K562 (cell line): ENCODE measurements at places on chromosomes 16 and 17.

GRCh38 chr17:2030779-2031163 lies 818 bp downstream of the DPH1 start:
- DNase-seq = no peak

DNA sequence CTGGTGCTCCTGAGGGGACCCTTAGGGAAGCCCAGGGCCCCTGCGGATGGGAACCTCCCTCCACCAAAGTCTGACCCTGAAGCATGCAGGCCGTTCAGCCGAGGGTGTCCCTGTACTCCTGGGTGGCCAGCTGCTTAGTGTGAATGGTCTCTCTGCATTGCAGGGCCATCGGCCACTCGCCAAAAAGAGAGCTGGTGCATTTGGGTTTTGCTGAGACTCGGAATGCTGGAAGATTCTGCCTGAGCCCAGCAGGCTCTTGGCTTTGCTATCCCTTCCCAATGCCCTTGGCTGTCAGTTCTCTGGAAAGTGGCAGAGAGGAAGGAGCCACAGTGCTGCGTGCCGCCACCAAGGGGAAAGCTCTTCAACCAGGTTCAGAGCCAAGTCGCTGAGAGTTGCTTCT lies 2.8 kb downstream of the MEOX1 start:
- DNase-seq = no peak

GRCh38 chr17:36665417-36665816 lies 64.0 kb downstream of the MRM1 start:
- no peak for DNase-seq

DNA sequence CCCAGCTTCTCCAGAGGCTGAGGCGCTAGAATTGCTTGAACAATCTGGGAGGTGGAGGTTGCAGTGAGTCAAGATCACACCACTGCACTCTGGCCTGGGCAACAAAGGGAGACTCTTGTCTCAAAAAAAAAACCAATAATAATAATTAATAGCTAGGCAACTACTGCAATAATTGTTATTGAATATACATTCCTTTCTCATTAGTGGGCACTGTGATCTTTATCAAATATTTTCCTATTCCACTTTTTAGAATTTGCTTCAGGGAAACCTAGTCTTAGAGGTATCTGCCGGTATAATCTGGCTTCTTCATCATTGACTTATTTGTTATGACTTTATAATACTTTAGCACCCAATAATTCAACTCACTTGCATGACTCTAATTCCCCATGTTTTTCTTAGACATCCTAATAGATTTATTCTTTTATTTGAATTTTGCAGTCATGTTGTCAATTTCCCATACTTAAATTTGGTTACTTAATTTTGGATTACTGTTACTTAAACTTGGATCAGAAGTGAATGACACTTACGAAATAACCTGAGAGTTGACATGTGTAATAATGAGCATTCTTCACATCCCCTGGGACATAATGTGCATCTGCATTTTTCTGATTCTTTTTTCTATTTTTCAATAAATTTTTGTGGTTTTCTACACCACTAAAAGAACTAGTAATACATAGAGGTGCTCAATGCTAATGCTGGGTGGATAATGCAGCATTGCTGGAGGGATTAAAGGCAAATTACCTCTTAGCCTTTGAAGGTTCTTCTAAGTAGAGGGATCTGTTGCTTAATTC lies 25.0 kb upstream of the KCNJ16 start:
- DNase-seq = no peak

DNA sequence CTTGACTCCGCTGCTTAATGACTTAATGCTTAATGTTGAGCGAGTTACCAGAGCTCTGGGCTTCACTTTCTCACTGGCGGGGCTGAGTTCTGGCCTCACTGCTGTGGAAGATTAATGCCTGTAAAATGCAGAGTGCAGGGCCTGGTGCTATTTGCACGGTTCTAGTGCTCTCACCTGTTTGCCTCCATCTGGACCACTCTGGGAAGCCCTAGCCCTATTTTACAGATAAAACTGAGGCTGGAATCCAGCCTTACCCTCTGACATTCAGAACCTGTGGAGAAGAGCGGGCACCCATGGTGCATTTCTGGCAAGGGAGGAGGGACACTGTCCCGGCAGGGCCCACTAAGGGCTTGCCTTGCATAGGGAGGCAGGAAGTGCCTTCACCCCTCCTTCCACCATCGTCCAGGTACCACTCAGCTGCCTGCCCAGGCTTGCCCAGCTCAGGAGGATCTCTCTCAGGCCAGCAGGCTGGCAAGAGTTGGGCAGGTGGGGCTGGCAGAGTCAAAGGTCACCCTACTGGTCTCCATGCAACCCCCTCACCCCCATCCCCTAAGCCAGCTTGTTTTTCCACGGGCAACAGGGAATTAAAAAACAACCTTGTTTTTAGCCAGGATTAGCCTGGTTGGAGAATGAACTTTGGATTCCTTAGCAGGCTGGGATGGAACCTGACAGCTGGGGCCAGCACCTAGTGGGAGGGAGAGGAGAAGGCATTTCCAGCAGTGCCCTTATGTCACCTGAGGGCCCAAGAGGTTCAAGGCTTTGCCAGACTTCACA lies 4.1 kb upstream of the UBALD1 start:
- DNase-seq = no peak

- DNase-seq = no peak
Measured at GRCh38 chr16:23537390-23537789, 19.8 kb downstream of the EARS2 start.

GRCh38 chr17:61403801-61404662 lies 4.4 kb downstream of the TBX2 start:
- DNase-seq = no peak

DNA sequence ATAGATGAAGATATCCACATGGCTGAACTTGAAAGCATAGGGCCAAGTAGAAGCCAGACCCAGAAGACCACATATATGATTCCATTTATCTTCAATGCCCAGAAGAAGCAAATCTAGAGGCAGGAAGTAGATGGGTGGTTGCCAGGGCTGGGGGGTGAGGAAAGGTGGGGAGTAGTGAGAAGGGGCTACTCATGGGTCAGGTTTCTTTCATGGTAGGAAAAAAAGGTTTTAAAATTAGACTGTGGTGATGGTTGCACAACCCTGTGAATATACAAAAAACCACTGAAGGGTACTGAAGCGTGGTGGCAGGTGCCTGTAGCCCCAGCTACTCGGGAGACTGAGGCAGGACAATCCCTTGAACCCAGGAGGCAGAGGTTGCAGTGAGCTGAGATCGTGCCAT lies 5.4 kb downstream of the CD2BP2 start:
- no peak for DNase-seq

- no peak for DNase-seq
Measured at GRCh38 chr16:84262939-84263338, 23.1 kb upstream of the KCNG4 start.

- DNase-seq = no peak
Measured at GRCh38 chr17:58521680-58522079, 7.2 kb upstream of the MTMR4 start.

- DNase-seq = peak; percentile 43
Measured at GRCh38 chr17:75587675-75588595, at the start of gene MYO15B. TSS of gene MYO15B (plus strand) at chr17:75587800. CDS start at chr17:75588058, 258 bp downstream.

GRCh38 chr16:68402748-68403040 lies 45.6 kb downstream of the SMPD3 start:
- DNase-seq = no peak

DNA sequence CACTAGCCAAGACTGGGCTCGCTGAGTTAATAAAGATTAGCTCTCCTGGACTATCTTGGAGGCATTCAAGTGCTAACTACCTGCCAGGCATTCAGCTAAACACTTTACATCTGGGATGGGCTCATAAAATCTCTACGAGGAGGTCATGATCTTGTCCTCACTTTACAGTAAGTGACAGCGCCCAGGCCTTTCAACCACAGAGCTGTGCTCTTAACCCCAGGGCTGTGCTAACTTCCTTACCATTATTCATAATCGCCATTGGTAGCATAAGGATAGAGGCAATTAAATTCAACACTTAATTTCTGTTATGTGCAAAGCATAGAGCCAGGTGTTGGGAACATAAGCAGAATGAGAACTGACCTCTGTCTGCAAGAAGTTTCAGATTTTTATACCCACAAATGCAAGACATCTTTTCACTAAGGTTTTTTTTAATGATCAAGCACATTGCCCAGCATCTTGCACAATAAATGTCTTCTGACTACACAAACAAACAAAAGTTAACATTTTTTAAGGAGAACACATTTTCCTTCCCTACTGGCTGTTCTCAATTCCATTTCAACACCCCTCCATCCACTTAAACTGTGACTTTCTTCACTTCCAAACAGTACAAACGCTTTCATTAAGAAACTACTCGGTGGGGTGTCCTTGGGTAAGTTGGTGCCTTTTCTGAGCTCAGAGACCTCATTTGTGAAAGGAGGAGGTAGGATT lies 172.3 kb downstream of the C16orf78 start:
- no peak for DNase-seq

- no peak for DNase-seq
Measured at GRCh38 chr16:88778271-88778525, 6.8 kb downstream of the PIEZO1 start.

DNA sequence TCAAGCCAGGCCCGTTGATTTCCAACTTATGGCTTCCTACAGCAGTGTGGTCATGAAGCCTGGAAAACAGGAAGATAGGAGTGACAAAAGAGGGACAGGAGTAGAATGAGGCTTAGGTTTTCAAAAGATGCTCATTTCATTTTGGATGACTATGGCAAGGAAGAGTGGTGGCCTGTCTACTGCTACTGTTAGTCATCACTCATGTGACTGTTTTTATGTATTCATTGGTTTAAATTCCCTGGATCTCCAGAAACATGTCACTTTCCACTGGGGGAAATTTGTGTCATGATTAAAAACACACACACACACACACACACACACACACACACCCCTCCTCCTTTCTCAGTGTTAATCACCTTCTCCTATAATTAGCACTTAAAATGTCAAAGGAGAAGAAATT lies 1.1 kb upstream of the CYLD start:
- DNase-seq = no peak

DNA sequence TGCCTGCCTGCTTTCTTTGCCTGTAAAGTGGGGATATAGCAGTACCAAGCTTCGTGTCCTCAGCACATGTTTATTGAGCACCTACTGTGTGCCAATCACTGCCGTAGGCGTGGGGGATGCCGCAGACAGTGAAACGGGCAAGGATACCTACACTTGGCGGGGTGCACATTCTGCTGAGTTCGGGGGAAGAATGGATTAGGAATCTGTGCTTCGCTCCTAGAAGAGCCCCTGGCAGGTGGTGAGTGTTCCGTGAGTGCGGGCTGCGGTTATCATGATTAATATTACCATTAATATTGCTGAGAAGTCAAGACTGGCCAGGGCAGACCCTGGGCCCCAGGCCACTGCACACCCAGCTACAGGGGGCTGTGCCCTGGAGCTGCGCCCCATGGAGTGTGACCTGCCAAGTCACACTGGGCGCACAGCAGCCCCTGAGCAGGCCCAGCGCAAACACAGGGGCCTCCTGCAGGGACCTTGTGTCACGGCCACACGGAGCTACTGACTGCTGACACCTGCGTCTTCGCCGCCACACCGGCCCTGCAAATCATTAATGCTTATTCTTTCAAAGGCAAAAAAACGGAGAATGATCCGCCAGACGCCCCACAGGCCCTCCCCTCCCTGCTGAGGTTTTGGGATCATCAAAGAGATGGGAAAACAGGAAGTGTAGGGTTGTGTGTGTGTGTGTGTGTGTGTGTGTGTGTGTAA lies 213.4 kb upstream of the GSE1 start:
- DNase-seq = no peak
